ENCODE measurements at places on chromosomes 3 and 15. TPM values are rescaled to one million over a fixed set of nuclear protein-coding genes. Genes with fewer than 3 reads are reported as not detected.

Gene MASP1
- not detected for total RNA-seq

Gene LSMEM2
- not detected for total RNA-seq

Gene SAMD7
- total RNA-seq: not detected

Gene CYB561D2
- total RNA-seq: 16.1 TPM

Gene HRG
- total RNA-seq: not detected

Gene CSTA
- 0.35 TPM for total RNA-seq

Gene ARHGEF26
- total RNA-seq: 0.32 TPM

Gene PIGX
- total RNA-seq: 72.7 TPM

Gene SLC27A2
- total RNA-seq: 33.5 TPM

Gene FEZF2
- not detected for total RNA-seq

Gene CPN2
- total RNA-seq: not detected

Gene C3orf80
- 0.09 TPM for total RNA-seq

Gene GNB4
- total RNA-seq: 0.60 TPM

Gene FAM107A
- total RNA-seq: not detected

Gene DLL4
- total RNA-seq: 0.12 TPM

Gene FBXO40
- total RNA-seq: not detected

Gene SI
- not detected for total RNA-seq

Gene SNX33
- 1.5 TPM for total RNA-seq

Gene MUC4
- 0.42 TPM for total RNA-seq

Gene FAM162A
- 94.8 TPM for total RNA-seq

Gene SLC25A36
- 83.6 TPM for total RNA-seq

Gene TBC1D5
- total RNA-seq: 52.4 TPM

Gene PAK6
- total RNA-seq: 1.2 TPM

Measured in activated T-cell treated with anti-CD3 and anti-CD28 coated beads, Interleukin-2, amount 50 U/mL, for 72 hours (primary cell).